Liver (tissue), 10 donors: ENCODE measurements at places on chromosomes 1 and 21.

DNA sequence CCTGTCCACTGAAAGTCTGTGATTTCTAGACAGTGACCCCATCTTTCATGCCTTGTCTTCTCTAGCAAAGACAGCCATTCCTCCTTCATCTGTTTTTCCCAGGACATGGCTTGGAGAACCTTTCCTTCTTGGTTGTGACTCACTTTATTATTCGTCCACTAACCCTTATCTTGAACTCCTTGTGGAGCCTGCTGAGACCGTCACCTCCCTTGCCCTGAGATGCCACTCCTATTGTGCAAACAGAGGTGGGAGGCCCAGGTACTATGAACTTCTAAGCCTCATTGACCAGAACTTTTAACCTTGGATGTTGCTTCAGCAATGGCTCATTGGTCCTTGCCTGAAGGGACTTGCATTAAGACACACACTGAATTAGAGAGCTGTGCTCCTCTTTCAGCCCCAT lies 117.5 kb downstream of the FOXD2 start:
- no peaks in the 10 kb centered on the region for H3K27me3 ChIP-seq
- H3K4me1 ChIP-seq = peaks cover 17% of the 10 kb centered on the region
- DNase-seq = no peak
- no peak overlapping the region for H3K27ac ChIP-seq
- H3K36me3 ChIP-seq = no peaks in the 10 kb centered on the region

- H3K27me3 ChIP-seq = no peaks in the 10 kb centered on the region
- H3K4me3 ChIP-seq = no peak overlapping the region
- no peak for DNase-seq
- no peak overlapping the region for H3K27ac ChIP-seq
Observed at GRCh38 chr21:17976139-17976538, 157.0 kb upstream of the C21orf91 start.

DNA sequence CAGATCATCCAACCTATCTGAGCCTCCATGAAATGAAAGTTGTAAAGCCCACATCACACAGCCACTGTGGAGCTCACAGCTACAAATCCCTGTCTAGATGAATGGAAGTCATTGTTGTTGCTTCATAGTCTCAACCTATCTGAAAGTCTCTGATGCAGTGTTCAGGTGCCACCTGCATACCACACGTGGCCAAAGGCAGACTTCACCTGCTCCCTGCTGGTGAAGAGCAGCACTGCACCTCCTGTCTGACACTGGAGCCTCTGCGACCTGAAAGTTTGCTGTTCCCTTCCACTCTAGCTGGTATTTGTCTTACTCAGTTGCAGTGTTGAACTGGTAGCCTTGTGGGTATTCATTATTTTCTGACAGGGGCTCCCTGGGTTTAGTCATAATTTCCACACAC lies 18.4 kb downstream of the LORICRIN start:
- H3K36me3 ChIP-seq = no peaks in the 10 kb centered on the region
- no peaks in the 10 kb centered on the region for H3K27me3 ChIP-seq
- DNase-seq = no peak
- no peak overlapping the region for H3K27ac ChIP-seq
- no peaks in the 10 kb centered on the region for H3K4me1 ChIP-seq

- no peaks in the 10 kb centered on the region for H3K36me3 ChIP-seq
- H3K27ac ChIP-seq = no peak overlapping the region
- no peak for DNase-seq
- no peaks in the 10 kb centered on the region for H3K4me1 ChIP-seq
- H3K27me3 ChIP-seq = no peaks in the 10 kb centered on the region
Observed at GRCh38 chr1:1359308-1359663, 931 bp upstream of the MXRA8 start.

DNA sequence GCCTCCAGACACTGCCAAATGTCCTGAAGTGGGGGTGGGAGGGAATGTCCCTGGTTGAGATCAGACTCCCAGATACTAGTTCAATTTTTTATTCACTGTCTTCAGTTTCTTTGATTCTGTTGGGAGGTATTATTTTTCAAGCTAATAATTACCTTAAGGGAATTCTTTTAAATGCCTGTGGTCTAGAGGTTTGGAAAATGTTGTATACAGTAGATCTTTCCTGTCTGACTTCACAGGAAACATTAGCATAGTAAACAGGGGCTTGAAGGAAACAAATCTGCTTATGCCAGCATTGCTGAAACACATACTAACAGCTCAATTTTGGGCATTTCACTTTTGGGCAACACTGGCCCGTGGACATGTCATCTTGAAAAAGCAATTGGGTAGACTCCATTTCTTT lies 84.3 kb upstream of the HP1BP3 start:
- H3K4me3 ChIP-seq = no peak overlapping the region
- H3K27ac ChIP-seq = no peak overlapping the region
- H3K4me1 ChIP-seq = no peaks in the 10 kb centered on the region
- H3K27me3 ChIP-seq = no peaks in the 10 kb centered on the region

DNA sequence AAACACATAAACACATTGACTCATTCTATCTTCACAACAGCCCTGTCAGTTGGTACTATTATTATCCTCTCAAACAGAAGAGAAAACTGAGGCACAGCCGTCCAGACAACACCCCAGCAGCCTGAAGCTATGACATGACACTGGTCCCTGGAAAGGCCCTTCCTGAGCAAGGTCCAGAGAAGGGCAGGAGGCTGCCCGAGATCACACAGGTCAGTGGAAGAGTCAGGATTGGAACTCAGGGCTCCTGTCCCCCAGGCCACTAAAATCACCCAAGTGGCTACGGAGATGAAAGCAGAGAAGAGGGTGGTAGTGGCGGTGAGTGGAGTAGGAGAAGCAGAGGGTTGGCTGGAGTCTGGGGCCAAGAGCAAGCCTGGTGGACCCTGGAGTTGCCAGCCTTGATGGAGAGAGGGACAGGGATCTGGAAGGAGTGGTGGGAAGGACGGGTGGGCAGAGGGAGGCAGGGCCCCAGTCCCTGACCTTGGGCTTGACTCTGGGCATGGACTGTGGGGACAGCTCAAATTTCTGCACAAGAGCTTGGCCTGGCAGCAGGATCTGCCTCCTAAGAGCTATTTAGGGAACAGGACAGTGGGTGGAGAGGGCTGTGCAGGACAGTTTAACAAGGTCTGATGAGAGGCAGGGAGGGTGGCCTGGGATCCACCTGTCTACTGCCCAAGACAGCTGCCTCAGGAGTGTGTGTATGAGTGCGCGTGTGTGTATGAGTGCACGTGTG lies 15.8 kb downstream of the MYOM3 start:
- H3K27me3 ChIP-seq = no peaks in the 10 kb centered on the region
- no peak overlapping the region for H3K4me3 ChIP-seq
- no peaks in the 10 kb centered on the region for H3K4me1 ChIP-seq
- H3K36me3 ChIP-seq = no peaks in the 10 kb centered on the region

DNA sequence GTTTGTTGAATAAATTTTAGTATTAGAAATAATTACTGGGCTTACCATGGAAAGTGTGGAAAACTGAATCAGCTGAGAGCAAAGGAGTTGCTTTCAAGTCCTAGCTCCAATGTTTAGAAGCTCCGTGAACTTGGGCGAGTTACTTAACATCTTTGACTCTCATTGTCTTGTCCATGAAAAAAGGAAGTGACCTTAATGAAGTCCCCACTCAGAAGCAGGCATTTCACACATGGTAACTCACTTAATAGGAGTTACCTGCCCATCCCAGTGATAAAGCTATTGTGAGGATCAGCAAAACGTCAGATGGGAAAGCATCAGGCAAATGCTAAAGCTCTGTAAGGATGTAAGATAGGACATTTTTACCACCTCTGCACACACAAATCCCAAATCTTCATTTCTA lies 34.0 kb upstream of the GADD45A start:
- H3K27me3 ChIP-seq = no peaks in the 10 kb centered on the region
- DNase-seq = no peak
- H3K36me3 ChIP-seq = no peaks in the 10 kb centered on the region
- H3K4me1 ChIP-seq = peaks cover 19% of the 10 kb centered on the region
- H3K4me3 ChIP-seq = no peak overlapping the region
- no peak overlapping the region for H3K27ac ChIP-seq

DNA sequence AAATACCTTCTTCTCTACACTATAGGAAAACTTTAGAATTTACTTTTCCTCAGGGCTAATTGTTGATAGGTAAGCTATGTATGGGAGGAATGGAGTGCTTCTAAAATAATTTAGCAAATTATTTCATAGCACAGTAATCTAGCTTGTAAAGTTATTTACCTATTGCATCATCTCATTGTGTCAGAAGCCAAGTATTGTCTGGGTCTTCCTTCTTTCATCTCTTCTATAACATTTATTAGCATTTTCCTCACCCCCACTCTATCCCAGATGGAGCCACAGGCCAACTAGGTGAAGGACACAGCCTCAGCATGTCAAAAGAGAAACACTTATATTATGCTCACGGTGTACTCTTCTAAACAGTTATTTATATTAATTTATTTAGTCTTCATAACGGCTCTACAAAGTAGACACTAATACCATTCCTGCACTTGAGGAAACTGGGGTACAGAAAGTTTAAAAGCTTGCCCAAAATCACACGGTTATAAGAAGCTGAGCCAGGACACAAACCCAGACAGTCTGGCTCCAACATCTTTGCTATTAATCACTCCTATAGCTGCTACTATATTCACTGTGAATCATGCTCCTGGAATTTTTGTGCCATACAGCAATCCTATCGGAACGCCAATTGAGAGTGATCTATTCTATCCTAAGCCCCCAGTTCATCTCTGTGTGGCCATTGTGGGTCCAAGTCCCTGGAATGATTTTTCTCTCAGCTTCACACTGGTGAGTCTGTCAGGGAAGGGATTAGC lies 43.1 kb downstream of the OR10J5 start:
- H3K4me3 ChIP-seq = no peak overlapping the region
- no peak for DNase-seq
- H3K27ac ChIP-seq = no peak overlapping the region
- H3K4me1 ChIP-seq = no peaks in the 10 kb centered on the region
- no peaks in the 10 kb centered on the region for H3K27me3 ChIP-seq

DNA sequence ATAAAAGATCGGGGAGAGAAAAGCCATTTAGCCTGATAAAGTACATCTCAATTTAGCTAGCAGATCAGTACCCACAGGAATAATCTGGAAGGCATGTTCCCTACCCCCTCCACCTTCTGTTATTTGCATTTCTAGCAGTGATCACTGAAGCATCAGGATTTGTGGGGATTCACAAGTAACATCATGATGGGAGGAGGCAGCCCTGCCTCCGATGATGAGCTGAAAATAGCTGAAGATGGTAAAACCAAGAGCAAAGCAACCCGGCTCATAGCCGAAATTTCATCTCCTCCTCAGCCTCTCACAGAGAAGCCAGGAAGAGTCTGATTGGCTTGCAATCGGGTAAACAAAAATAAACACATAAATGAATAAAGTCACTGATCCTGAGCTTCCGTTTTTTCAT lies 2.4 kb downstream of the CCSAP start:
- DNase-seq = no peak
- no peak overlapping the region for H3K27ac ChIP-seq
- H3K4me3 ChIP-seq = no peak overlapping the region
- no peaks in the 10 kb centered on the region for H3K36me3 ChIP-seq
- peaks cover 7% of the 10 kb centered on the region for H3K4me1 ChIP-seq

GRCh38 chr1:57887964-57888491 lies 464.2 kb upstream of the DAB1 start:
- H3K4me3 ChIP-seq = no peak overlapping the region
- DNase-seq = no peak
- no peaks in the 10 kb centered on the region for H3K36me3 ChIP-seq
- H3K4me1 ChIP-seq = no peaks in the 10 kb centered on the region
- H3K27me3 ChIP-seq = no peaks in the 10 kb centered on the region
- H3K27ac ChIP-seq = no peak overlapping the region

DNA sequence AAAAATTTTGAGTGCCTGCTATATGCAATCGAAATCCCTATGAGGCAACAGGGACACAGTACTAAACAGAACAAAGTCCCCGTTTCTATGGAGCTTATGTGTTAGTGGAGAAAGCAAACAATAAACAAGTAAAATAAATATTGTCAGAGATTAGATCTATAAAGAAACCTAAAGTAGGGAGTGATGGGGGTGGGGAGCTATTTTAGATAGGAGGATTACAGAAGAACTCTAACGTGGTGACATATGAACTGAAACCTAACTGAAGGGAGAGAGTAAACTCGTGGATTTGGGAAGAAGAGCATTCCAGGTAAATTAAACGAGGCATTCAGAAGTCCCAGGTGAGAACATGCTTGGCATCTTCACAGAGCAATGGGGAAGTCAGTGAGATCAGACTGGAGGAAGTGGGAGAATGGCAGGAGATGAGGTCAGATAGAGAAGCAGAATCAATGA lies 154.5 kb downstream of the DENND1B start:
- peaks cover 3% of the 10 kb centered on the region for H3K36me3 ChIP-seq
- H3K4me1 ChIP-seq = peaks cover 18% of the 10 kb centered on the region
- peak overlapping the region; percentile 45 for H3K4me3 ChIP-seq
- peak overlapping the region; percentile 70 for H3K27ac ChIP-seq
- no peaks in the 10 kb centered on the region for H3K27me3 ChIP-seq
- DNase-seq = no peak

DNA sequence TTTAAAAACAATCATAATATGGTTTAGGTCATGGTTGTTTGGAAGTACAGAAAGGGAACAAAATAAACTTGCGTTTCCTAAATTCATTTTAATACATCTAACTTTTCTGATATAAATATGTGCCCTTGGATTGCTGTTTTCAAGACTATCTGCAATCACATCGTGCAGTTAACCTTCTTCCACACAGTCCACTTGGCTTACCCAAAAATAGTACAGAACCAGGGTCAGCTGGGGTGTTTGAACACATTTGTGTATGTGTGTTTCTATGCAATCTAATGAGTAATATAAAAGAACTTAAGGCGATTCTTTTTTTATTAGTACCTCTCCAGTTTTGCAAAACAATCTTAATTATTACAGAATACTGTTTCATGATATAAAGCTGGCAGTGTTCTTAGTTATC lies 19.9 kb downstream of the SAMSN1 start:
- H3K4me1 ChIP-seq = no peaks in the 10 kb centered on the region
- no peaks in the 10 kb centered on the region for H3K27me3 ChIP-seq
- H3K36me3 ChIP-seq = no peaks in the 10 kb centered on the region
- no peak overlapping the region for H3K4me3 ChIP-seq

DNA sequence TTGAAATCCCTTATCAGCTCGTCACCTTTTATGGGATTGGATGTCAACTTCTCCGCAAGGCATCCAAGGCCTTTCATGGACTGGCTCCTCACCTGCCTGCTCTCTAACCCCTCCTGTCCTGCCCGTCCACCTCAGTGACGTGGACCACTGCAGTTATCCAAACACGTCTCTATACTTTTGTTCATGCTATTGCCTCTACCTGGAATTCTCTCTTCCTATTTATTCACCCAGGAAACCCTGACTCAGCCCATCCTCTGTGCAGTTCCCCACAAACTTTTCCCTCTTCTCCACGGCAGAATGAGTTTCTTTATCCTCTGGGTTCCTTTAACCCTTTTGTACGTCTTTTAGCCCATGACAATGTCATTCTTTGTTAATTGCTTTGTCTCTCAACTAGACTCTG lies 5.1 kb upstream of the UTP25 start:
- no peak overlapping the region for H3K27ac ChIP-seq
- DNase-seq = no peak
- no peaks in the 10 kb centered on the region for H3K4me1 ChIP-seq
- no peaks in the 10 kb centered on the region for H3K27me3 ChIP-seq
- H3K36me3 ChIP-seq = no peaks in the 10 kb centered on the region

DNA sequence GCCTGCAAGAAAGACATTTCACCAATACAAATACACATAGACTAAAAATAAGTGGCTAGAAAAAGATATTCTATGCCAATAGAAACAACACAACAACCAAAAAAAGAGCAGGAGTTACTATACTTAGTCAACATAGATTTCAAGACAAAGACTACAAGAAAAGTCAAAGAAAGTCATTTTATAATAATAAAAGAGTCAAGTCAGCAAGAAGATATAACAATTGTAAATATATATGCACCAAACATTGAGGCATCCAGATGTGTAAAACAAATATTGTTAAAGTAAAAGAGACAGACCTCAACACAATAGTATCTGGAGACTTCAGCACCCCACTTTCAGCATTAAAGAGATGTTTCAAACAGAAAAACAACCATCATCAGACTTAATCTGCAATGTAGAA lies 104.6 kb downstream of the AMY1C start:
- H3K27me3 ChIP-seq = no peaks in the 10 kb centered on the region
- H3K4me1 ChIP-seq = no peaks in the 10 kb centered on the region
- H3K36me3 ChIP-seq = no peaks in the 10 kb centered on the region
- no peak overlapping the region for H3K4me3 ChIP-seq
- H3K27ac ChIP-seq = no peak overlapping the region
- no peak for DNase-seq
